Posterior cingulate gyrus (tissue), 11 donors: ENCODE measurements at places on chromosomes 4 and X.

DNA sequence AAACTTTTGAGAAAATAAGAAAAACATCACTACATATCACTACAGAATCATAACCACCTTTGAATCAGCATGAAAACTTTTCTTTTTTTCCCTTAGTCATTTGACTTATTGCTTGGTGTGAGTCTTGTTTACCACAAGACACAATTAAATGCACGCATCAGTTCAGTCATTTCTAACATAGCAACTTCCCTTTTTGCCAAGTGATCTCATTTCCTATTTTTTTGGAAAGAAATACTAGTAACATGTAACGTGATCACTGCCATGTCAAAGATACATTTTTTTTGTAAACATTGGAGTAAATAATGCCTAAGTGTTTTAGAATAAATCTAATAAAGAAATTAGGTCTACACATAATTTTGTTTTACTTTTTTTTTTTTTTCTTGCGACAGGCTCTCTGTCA, 5.1 kb upstream of the CXCL8 start:
- no peak for DNase-seq

GRCh38 chr4:113675731-113676697, 85.5 kb downstream of the CAMK2D start:
- DNase-seq: no peak

GRCh38 chrX:18654875-18655836, 16.8 kb downstream of the RS1 start:
- no peak for DNase-seq

DNA sequence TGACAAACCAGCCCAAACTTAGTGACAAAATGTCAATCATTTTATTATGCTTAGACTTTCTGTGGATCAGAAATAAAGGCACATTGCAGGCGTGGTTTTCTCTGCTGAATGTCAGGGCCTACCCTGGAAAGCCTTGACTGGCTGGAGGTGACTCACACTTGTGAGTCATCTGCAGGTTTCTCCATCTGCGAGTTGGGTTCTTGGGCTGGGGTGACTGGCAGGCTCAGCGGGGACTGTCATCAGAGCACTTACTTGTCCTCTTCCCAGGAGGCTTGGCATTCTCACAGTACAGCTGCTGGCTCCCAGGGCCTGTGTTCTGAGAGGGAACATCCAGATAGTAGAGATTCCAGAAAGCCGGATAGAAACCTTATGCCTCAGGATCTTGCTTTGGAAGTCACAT, 153.8 kb upstream of the AGA start:
- no peak for DNase-seq

DNA sequence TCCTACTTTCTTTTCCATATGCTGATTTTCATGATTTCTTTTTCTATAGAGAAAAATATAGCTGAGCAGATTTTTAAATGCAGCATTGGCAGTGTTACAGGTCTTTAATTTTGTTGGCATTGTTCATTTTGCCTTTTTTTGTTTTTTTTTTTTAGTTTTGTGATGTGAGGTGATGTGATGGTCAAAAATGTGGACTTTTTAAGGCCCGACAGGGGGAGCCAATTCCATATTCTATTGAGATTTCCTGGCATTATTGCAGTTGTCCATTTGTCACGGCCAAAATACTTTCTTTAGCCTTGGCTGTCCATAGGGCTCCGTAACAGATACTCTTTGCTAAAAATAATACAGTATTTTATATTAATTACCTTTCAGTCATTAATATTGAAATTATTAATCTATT, 47.8 kb downstream of the SLIT2 start:
- no peak for DNase-seq
